Hematopoietic multipotent progenitor cell treated with erythropoietin and hydrocortisone succinate and interleukin-3 and kit ligand, for 8 days (in vitro differentiated cells): ENCODE measurements at places on chromosomes 6 and 20.
A peak's percentile ranks its signal among the peaks of the same experiment; 100 is the strongest.

DNA sequence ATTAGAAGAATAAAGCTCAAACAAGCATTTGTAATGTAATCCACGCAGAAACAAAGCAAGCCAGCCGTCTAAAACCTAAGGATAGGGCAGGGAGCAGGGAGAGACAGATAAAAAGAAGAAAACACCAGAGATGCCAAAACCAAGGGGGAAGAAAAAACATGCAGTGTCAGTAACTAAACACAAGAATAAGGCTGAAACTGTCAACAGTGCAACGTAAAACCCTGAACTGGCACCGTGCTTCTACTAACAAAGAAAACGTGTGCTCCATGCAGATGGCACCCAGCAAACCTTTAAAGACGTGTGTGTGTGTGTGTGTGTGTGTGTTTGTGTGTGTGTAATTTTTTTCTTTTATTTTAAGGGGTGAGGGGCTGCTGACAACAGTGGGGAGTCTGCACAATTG lies 88.4 kb upstream of the TAB2 start:
- no peak for DNase-seq

- no peak for DNase-seq
These were observed 1.2 kb downstream of the FUT9 start for GRCh38 chr6:96017070-96017359.

DNA sequence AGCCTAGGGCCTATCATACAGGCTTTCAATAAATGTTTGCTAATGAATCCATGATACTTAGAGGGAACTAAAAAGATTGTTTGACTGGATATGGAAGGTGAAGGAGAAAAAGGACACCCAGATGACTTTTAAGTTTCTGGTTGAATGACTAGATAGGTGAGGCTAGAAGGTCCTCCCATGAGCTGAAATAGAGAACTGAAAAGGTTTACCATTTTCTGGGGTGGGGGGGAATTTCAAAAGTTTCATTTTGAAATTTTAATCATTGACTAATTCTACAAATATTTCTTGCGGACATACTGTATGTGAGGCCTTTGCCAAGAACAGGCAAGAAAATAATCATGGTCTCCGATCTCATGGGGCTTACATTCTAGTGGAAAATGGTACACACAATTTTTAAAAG lies 17.9 kb upstream of the ZBTB2 start:
- DNase-seq, result no peak

- no peak for DNase-seq
These were observed 312.7 kb upstream of the SGK1 start for GRCh38 chr6:134630508-134631121.

GRCh38 chr20:59825944-59826759 lies 107.3 kb downstream of the SYCP2 start:
- DNase-seq, result no peak

DNA sequence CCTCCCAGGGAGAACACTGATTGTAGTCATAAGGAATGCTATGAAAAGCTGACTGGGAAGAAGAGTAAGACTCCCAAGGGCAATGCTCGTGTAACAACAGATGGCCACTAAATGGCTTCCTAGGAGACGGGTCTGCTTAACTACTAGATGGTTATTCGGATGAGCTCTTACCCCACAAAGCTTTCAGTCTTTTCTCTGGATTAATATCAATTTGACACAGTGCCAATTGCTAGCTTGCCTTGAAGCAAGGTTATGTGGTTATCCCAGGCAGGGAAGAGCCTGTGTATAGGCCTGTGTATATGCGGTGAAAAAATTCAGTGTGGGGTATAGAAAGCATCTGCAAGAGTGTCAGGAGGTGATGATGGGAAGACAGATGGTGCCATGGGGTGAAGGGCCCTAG lies 86.4 kb upstream of the NOX3 start:
- no peak for DNase-seq

DNA sequence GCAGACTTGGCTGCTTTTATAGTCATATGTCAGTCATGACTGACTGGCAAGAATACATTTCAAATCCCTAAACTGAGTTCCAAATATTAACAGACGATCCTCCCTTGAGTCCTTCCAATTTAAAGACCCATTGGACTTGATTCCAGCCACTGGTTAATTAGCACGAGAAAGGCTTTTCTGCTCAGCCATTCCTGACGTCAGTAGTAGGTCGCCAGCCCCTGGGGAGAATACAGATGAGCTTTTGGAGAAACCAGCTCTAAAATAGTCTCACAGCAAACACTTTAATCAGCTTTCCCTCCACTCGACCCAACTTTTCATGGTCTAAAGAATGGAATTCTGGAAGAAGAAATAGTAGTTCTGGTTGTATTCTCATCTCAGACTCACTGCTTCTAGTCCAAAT lies 91.6 kb downstream of the SLC22A3 start:
- no peak for DNase-seq

- DNase-seq, result no peak
These were observed 10.7 kb downstream of the PTPRA start for GRCh38 chr20:2883726-2884637.

- no peak for DNase-seq
These were observed 195.5 kb downstream of the SIM1 start for GRCh38 chr6:100269189-100269588.

GRCh38 chr20:53162251-53162835 lies 190.2 kb downstream of the TSHZ2 start:
- peak; percentile 5 for DNase-seq

- DNase-seq, result no peak
These were observed 46.9 kb upstream of the QKI start for GRCh38 chr6:163367497-163368183.

GRCh38 chr6:25794784-25795183 lies 37.1 kb downstream of the SLC17A1 start:
- DNase-seq, result no peak

GRCh38 chr20:59320854-59321647 lies 20.6 kb downstream of the EDN3 start:
- no peak for DNase-seq

- peak; percentile 37 for DNase-seq
These were observed 3.7 kb upstream of the MMP9 start for GRCh38 chr20:46004889-46005473.

- DNase-seq, result no peak
These were observed 656.1 kb downstream of the EPHA7 start for GRCh38 chr6:92763274-92763584.
